ENCODE measurements at places on chromosomes 12 and 14.

- DNase-seq: peak; percentile 89
Observed at GRCh38 chr12:12032851-12033797, 37.6 kb upstream of the BCL2L14 start.

- no peak for DNase-seq
Observed at GRCh38 chr12:59193476-59194050, 273.3 kb upstream of the LRIG3 start.

- DNase-seq: no peak
Observed at GRCh38 chr14:100538351-100539002, 48.7 kb downstream of the BEGAIN start.

DNA sequence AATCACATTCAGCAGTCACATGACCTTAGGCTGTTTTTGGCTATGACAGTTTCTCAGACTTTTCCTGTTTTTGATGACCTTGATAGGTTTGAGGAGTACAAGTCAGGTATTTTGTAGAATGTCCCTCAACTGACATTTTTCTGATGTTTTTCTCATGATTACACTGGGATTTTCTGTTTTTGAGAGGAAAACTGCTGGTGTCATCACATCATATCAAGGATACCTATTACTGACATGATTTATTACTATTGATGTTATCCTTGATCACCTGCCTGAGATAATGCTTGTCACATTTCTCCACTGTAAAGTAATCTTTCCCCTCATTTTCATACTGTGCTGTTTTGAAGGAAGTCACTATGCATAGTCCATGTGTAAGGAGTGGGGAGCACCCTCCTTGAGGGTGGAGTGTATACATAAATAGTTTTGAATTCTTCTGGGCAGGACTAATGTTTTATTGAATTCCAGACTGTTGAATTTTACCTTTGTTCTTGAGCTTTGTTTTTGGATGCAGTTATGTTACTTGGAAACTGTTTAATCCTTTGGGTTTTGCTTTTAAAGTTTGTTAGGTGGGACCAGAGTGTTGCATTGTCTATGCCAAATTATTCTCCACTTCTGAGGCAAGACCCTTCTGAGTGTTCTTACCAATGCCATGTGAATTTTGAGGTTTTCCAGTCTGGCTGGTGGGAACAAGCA, 444.5 kb upstream of the FAR2 start:
- DNase-seq: no peak
